Sigmoid colon (tissue), 7 donors: ENCODE measurements at places on chromosomes 1 and 21. TPM values are rescaled to one million over a fixed set of nuclear protein-coding genes. Genes with fewer than 3 reads are reported as not detected.

The RBP7 gene
- total RNA-seq, result 4.2 TPM

DNA sequence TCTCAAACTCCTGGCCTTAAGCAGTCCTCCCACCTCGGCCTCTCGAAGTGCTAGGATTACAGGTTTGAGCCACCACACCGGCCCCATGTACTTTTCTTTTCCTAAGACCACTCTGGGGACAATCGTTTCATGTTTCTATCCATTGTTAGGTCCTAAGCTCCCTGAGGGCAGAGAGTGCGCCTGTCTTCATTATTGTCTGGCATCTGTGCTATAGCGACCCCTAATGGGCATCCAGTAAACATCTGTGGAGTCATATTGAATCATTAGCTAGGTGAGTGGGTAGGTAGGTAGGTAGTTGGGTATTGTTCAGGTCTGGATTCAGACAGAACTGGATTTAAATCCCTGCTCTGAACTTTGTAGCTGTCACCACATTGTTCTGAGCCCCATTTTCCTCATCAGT lies 66.1 kb downstream of the TMEM53 start:
- no peaks in the 10 kb centered on the region for H3K27me3 ChIP-seq
- H3K27ac ChIP-seq, result no peak overlapping the region
- no peaks in the 10 kb centered on the region for H3K36me3 ChIP-seq
- H3K4me3 ChIP-seq, result no peak overlapping the region

DNA sequence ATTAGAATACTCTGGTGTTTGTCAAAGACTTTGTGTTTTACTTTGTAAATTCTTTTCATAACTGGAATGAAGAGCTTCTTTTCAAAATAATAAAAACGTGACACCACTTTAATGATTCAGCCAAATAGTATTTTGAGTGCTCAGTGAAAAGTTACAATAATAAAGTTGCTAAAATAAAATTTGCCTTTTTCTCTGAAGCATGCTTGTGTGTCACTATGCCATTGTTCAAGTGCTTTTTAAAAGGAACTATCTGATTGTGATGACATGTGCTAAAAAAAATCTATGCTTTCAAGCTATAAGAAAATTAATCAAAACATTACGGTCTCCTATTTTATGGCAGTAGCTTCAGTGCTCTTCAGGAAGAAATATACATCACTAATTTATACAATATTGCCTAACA lies 1290.5 kb upstream of the B3GALT2 start:
- DNase-seq, result no peak
- H3K27me3 ChIP-seq, result no peaks in the 10 kb centered on the region
- H3K4me3 ChIP-seq, result no peak overlapping the region
- no peak overlapping the region for H3K27ac ChIP-seq
- H3K36me3 ChIP-seq, result no peaks in the 10 kb centered on the region
- H3K4me1 ChIP-seq, result peaks cover 5% of the 10 kb centered on the region

DNA sequence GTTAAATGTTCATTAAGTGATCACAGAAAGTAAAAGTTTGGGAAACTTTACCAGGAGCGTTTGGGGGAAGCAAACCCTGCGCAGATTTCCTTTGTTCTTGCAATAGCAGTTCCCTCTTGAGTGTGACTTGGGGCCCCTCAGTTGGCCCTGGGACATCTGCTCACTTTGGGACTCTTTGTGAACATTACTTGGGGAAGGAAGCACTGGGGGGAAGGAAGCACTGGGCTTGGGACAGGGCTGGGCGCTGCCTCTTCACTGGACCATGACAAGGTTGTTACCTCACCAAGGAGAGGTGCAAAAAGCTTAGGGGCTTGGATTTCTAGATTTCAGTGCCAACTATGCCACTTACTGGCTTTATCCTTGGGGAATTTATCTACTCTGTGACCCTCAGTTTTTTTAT lies 63.5 kb downstream of the ETS2 start:
- no peaks in the 10 kb centered on the region for H3K36me3 ChIP-seq
- H3K27me3 ChIP-seq, result no peaks in the 10 kb centered on the region
- no peak overlapping the region for H3K27ac ChIP-seq
- DNase-seq, result peak; percentile 72
- no peak overlapping the region for H3K4me3 ChIP-seq
- H3K4me1 ChIP-seq, result no peaks in the 10 kb centered on the region

- peaks cover 9% of the 10 kb centered on the region for H3K4me1 ChIP-seq
- no peaks in the 10 kb centered on the region for H3K36me3 ChIP-seq
- peak; percentile 5 for DNase-seq
- H3K27me3 ChIP-seq, result no peaks in the 10 kb centered on the region
- H3K27ac ChIP-seq, result no peak overlapping the region
Measured at GRCh38 chr1:235004840-235005391, 123.7 kb downstream of the TOMM20 start.

DNA sequence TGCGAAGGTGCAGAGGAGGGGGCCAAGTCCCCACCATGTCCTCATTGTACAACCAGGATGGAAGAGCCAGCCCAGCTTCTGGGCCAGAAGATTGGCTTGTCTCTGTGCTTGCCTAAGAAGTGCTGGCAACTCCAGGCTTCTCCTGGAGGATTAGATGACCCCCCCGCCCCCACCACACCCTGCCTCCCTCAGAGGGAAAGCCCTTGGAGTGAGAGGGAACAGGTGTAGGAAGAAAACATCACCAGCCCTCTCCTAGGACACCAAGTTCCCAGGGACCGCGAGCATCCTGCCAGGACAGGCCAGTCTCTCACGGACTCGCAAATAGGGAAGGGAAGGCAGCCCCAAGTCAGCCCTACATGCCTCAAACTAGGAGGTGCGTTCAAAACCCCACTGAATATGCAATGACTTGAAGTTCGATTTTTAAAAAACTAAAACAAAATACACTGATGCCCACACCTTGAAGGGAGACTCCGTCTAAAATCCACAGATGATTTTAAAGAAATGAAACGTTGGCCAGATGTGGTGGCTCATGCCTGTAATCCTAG lies 20.7 kb upstream of the SLC25A33 start:
- no peaks in the 10 kb centered on the region for H3K36me3 ChIP-seq
- no peak overlapping the region for H3K27ac ChIP-seq
- no peaks in the 10 kb centered on the region for H3K4me1 ChIP-seq
- H3K4me3 ChIP-seq, result no peak overlapping the region
- DNase-seq, result no peak
